ENCODE measurements at places on chromosomes 12 and 14. TPM values are rescaled to one million over a fixed set of nuclear protein-coding genes. Genes with fewer than 3 reads are reported as not detected.

DNA sequence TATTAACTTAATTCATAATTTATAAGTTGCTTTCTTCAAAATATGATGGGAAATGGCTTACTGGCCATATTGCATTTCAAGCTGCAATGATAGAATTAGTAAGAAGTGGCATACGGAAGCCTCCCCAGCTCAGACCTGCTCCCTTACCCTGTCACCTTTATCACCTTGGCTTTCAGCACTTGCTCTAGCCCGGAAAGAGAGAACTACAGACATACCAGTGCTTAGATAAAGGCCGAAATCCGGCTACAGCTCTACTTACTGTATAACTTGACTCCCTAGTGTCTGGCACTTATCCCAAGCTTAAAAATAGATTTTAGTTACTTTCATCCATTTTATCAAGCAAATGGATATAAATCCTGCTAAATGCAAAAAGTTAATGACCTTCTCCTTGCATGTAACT, 42.5 kb downstream of the PKP2 start:
- H3K4me3 ChIP-seq: no peak overlapping the region
- no peaks in the 10 kb centered on the region for H3K4me1 ChIP-seq
- DNase-seq: no peak
- no peak overlapping the region for H3K27ac ChIP-seq
- no peaks in the 10 kb centered on the region for H3K36me3 ChIP-seq
- H3K27me3 ChIP-seq: no peaks in the 10 kb centered on the region

GRCh38 chr12:49253033-49253623, 11.8 kb upstream of the TUBA1C start:
- no peak for DNase-seq
- H3K4me1 ChIP-seq: peaks cover 15% of the 10 kb centered on the region
- H3K4me3 ChIP-seq: no peak overlapping the region

- H3K27ac ChIP-seq: no peak overlapping the region
- no peaks in the 10 kb centered on the region for H3K4me1 ChIP-seq
- H3K27me3 ChIP-seq: no peaks in the 10 kb centered on the region
- no peaks in the 10 kb centered on the region for H3K36me3 ChIP-seq
- no peak overlapping the region for H3K4me3 ChIP-seq
These were observed 680.3 kb downstream of the MED13L start for GRCh38 chr12:115597157-115597712.

- H3K36me3 ChIP-seq: peaks cover 3% of the 10 kb centered on the region
- peaks cover 26% of the 10 kb centered on the region for H3K27me3 ChIP-seq
- H3K4me1 ChIP-seq: peaks cover 4% of the 10 kb centered on the region
- H3K4me3 ChIP-seq: no peak overlapping the region
- H3K27ac ChIP-seq: no peak overlapping the region
These were observed 63.7 kb upstream of the MANSC4 start for GRCh38 chr12:27843714-27844245.

DNA sequence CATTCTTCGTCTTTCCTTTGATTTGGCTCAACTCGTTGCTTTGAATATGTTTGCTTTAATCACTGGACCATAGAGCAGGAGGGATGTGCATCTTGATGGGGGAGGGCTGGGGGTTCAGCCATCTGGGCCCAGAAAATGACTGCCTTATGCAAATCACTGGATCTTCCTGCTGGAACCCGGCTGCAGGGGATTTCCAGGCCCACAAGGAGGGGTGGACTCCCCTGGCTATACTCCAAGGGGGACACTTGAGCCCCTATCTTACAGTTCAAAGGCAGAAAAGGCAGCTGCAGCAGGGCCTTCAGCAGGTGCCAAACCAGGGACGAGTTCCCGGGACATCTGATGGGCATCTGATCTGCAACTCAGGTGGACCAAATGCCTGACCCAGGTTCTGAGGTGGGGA, 122.5 kb downstream of the DICER1 start:
- peaks cover 35% of the 10 kb centered on the region for H3K27me3 ChIP-seq
- no peaks in the 10 kb centered on the region for H3K4me1 ChIP-seq
- H3K27ac ChIP-seq: no peak overlapping the region
- DNase-seq: peak; percentile 63
- no peak overlapping the region for H3K4me3 ChIP-seq

DNA sequence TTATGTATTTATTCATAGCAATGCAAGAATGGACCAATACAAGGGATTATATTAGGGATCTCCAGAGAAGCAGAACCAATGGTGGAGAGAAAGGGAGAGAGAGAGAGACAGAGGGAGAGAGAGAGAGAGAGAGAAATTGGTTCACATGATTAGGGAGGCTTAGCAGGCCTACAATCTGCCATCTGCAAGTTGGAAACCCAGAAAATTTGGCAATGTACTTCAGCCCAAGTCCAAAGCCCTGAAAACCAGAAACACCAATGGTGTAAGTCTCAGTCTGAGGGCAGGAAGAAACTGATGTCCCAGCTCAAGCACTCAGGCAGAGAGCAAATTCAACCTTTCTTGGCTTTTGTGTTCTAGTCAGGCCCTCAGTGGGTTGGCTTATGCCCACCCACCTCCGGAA, 48.7 kb upstream of the CMKLR1 start:
- H3K36me3 ChIP-seq: no peaks in the 10 kb centered on the region
- no peak overlapping the region for H3K4me3 ChIP-seq
- peaks cover 15% of the 10 kb centered on the region for H3K4me1 ChIP-seq
- H3K27ac ChIP-seq: no peak overlapping the region
- no peak for DNase-seq
- peaks cover 8% of the 10 kb centered on the region for H3K27me3 ChIP-seq

DNA sequence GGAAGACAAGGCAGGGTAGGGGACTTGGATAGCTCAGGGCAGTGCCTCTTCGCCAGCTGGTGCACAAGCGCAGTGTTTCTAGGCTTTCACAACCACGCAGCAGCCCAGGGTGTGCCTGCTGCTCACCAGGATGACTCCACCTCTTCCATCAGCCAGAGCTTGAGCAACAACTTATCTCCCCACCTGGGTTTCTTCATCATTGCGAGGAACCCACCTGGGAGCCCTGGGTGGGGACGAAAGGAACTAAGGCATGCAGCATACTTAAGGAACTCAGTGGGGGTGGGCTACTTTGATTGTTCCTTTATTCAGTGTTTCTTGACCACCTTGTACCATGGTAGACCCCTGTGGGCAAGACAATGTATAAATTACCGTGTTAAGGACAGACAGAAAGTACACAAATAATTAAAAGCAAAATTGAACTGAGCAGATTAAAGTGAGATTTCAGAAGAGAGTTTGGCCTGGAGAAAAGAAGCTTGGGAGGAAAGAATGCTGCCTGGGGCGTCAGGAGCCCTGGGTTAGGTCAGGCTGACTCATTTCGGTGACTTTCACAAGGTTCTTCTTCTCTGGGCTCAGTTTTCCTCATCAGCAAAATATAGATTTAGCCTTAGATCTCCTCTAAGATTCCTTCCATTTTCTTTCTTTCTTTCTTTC, 22.9 kb downstream of the KRT18 start:
- H3K36me3 ChIP-seq: no peaks in the 10 kb centered on the region
- H3K4me1 ChIP-seq: peaks cover 30% of the 10 kb centered on the region
- no peak for DNase-seq
- no peak overlapping the region for H3K4me3 ChIP-seq
- H3K27me3 ChIP-seq: peaks cover 3% of the 10 kb centered on the region

- H3K27ac ChIP-seq: no peak overlapping the region
- H3K4me1 ChIP-seq: peaks cover 21% of the 10 kb centered on the region
- no peak for DNase-seq
These were observed 9.2 kb upstream of the APOLD1 start for GRCh38 chr12:12776261-12776660.

Gene BATF
- not detected for total RNA-seq

Gene SLC10A1
- total RNA-seq: not detected

Gene DAO
- total RNA-seq: not detected

Gene SLC5A8
- not detected for total RNA-seq

Gene TTC9
- 0.99 TPM for total RNA-seq

Gene PLEKHD1
- 0.08 TPM for total RNA-seq

Gene TIMM9
- 40.1 TPM for total RNA-seq

Measured in osteocyte (in vitro differentiated cells).